Cerebellar cortex (tissue), 1 donor: ENCODE measurements at places on chromosomes 1 and 21.

DNA sequence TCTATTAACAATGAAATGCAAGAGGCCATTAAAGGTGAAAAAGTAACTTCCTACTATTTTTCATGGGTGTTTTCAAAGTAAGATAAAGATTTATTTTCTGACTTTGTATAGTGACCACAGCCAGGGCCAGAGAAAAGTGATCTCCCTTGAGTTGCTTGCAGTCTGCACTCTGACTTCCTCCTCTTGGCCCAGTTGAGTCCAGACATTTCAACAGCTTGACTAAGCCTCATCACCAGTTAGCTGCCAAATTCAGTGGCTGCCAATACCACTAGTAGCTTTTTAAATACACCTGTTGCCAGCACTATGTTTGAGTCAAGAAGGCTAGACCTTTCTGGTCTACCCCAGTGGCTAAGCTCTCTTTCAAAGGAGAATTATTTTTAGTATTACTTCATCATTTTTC, 3.7 kb upstream of the NEK7 start:
- DNase-seq, result no peak

DNA sequence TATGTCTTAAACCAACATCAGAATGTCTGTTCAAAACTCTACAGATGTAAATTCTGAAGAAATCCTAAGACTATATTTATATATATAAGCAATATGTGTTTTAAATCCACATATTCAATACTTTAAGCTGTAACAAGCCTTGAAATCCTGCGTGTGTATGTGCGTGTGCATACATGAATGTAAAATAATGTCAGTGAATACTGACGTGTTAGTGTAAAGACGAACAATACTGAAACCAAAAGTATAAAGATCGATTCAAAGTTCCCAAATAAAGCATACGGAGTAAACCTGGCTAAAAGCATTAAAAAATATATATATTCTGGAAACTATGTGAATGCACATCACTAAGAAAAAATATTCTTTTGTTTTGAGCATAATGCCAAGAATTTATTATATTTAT, 668.6 kb upstream of the NCAM2 start:
- no peak for DNase-seq

GRCh38 chr1:152067150-152067549, 21.7 kb downstream of the TCHHL1 start:
- no peak for DNase-seq

GRCh38 chr1:204711947-204712701, 26.6 kb upstream of the LRRN2 start:
- DNase-seq, result no peak

DNA sequence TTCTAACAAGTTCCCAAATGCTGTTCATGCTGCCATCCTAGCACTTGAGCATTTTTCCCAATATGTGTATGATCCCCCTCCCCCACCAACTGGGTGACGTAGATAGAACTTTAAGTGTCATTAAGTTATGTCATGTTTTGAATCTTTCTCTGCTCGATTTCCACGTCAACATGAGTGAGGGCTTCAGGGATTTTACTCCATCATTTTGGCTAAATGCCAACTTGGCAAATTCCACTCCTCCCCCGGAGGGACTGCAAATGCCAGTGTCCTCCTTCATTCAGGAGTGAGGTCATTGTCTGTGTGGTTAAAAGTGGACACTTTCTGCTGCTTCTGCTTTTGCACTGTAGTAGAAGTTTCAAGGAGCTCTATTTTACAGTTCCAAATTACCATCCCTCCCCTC, 201.7 kb downstream of the FGGY start:
- DNase-seq, result peak; percentile 76

- no peak for DNase-seq
Observed at GRCh38 chr1:76170513-76170912, 96.0 kb downstream of the ST6GALNAC3 start.

GRCh38 chr1:168918860-168919741, 187.4 kb upstream of the ATP1B1 start:
- DNase-seq, result no peak

DNA sequence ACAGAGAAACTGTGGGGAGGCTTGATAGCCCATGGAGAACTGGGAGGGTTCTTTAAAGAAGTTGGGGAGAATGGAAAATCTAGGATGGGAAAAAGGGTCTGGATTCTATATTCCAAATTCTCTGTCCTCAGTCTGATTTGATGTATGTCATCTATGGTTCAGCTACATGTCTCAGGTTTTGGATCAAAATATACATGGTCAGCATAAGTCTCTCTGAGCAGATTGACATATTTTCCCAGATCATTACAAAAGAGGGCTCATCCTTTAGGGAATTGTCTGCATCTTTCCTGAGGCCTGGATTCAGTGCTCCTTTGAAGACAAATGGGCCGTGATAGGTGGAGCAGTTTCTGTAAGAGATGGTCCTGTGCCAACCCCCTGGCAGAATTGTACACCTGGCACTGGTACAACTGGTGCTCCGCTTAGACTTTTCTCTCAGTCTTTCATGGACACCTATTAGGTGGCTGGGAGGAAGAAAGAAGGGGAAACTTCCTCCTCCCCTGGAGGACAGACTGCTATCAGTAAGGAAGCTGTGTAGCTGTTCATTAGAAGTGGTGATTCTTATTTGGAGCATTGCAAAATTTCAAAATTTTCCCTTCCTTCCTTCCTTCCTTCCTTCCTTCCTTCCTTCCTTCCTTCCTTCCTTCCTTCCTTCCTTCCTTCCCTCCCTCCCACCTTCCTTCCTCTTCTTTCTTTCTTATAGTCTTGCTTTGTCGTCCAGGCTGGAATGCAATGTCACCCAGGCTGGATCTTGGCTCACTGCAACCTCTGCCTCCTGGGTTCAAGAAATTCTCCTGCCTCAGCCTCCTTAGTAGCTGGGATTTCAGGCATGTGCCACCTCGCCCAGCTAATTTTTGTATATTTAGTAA, 26.1 kb upstream of the RGL1 start:
- DNase-seq, result peak; percentile 76

GRCh38 chr1:24266998-24267397, 52.2 kb upstream of the GRHL3 start:
- no peak for DNase-seq

- DNase-seq, result no peak
Observed at GRCh38 chr1:109273570-109274288, 9.2 kb downstream of the PSRC1 start.

GRCh38 chr1:167310732-167311131, 90.0 kb downstream of the POU2F1 start:
- no peak for DNase-seq

- DNase-seq, result no peak
Observed at GRCh38 chr21:17602874-17603273, 9.8 kb downstream of the BTG3 start.

GRCh38 chr1:96863449-96863848, 141.9 kb downstream of the PTBP2 start:
- no peak for DNase-seq

DNA sequence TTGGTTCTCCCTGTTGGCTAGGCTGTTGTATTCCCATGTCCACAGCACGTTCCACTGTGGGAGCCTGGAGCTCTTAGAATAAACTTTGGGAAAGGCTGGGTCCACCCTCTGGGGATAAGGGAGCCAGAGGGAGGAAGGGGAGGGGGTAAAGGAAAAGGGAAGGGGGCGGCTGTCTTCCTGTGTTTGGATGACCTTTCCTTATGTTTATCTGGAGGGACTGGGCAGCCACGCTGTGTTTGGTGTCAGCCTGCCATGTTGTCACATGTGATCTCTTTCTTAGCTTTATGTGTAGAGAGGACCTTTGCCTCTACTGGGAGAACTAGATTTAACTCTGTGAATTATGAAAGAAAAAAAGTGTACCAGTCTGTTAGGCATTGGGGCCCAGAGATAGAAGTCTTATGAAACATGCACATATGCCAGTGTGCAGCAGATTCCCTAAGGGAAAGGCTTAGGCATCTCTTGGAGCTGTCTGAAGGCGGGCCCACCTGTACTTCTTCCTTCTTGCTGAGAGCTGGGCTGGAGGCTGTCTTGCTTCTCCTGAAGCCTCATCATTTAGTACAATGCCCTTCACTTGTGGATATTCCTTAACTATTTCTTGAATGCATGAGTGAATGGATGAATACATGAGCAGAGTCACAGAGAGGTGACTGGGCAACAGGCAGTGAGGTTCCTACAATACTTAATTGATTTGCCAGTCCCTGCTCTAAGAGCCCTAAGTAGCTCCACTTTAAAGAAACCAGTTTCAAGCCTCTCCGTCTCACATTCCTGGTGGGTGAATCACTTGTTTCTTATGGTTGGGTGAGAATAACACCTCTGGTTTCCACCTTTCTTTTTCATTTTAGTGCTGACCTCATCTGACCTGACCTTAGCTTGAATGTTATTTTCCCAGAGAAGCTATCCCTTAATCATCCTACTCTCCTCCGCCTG, 62.5 kb upstream of the ARHGAP29 start:
- DNase-seq, result no peak

GRCh38 chr1:38875811-38876210, 2.7 kb upstream of the MYCBP start:
- DNase-seq, result no peak

DNA sequence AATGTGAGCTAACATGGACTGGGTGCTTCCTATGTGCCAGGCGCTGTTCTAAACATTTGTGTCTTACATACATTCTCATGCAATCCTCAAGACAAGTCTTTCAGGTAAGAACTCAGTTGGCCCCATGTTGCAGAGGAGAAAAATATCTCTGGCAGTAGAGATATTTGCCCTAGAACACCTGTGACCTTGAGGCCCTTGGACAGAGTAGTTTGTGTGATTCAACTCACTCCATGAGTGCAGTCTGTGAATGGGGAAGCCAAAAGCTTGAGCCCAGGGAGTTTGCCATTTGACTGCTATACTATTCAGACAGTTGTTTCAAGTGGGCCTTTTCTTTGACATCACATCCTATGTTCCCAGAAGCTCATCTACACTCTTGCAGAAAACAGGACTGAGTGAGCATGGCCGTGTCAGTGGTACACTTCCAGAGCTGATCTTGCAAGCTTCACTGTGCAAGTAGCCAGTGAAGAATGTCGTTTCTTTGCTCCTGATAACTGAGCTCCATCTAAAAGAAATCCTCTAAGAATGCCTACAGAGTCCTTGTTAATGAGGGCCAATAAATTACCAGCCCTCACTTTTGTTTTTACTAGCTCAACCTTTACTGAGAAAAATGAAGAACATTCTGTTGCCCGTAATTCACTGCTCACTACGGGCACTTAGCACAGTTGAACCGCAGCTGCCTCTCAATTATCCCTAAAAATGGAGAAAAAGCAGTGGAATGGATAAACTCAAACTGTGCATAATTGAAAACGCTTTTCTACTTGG, 98.7 kb upstream of the C8B start:
- DNase-seq, result no peak

DNA sequence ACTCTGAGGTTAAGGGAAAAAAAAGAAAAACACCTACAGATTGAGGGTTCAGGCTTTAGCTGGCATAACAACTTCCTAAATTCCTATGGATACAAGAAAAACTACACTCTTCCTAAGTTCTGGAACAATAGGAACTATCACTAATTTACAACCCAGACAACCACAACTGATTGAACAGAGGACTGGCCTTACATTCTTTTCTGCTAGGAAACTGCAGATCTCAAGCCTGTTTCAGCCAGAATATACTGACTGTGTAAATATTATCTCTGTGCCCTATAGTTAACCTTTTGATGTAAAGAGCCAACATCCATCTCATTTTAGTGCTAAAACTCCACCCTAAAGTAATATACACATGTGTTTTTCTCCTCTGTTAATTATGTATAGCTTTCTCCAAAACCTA, 1186.5 kb upstream of the TMPRSS15 start:
- no peak for DNase-seq

DNA sequence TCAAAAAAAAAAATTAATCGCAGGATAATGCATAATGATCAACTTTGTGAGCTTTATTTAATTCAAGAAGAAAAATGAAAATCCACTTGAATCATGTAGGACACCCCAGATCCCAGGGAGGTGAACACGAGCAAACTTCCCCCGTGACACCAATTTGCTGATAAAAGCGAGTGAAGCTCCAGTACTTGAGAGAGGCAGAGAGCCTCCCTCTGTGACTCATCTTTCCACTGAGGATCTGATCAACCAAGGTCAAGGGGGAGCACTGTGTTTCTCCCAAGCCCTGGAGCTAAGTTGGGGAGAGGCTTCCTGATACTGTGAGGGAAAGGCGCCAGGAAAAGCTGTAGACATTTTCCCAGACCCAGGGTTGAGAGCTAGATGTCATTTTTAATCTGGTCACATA, 160.9 kb downstream of the SLC44A5 start:
- no peak for DNase-seq

DNA sequence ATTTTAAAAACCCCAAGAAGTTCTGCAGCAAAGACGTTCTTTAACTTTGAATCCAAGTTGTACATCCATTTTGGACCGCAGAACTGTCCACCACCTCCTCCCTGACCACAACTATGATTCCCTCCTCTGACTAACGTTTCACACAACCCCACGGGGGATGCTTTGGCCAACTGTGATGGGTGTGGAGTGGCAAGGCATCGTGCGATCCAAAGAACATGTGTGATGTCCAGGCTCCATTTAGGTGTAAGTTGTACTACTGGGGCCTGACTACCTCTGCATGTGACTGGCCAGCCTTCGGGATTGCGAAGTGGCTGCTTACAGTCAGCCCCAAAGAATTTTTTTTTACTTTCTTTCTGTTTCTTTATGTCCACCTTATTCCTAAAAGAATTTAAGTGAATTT, 6.7 kb downstream of the KCNJ15 start:
- DNase-seq, result no peak

GRCh38 chr1:87757676-87758075, 429.0 kb downstream of the LMO4 start:
- DNase-seq, result no peak

DNA sequence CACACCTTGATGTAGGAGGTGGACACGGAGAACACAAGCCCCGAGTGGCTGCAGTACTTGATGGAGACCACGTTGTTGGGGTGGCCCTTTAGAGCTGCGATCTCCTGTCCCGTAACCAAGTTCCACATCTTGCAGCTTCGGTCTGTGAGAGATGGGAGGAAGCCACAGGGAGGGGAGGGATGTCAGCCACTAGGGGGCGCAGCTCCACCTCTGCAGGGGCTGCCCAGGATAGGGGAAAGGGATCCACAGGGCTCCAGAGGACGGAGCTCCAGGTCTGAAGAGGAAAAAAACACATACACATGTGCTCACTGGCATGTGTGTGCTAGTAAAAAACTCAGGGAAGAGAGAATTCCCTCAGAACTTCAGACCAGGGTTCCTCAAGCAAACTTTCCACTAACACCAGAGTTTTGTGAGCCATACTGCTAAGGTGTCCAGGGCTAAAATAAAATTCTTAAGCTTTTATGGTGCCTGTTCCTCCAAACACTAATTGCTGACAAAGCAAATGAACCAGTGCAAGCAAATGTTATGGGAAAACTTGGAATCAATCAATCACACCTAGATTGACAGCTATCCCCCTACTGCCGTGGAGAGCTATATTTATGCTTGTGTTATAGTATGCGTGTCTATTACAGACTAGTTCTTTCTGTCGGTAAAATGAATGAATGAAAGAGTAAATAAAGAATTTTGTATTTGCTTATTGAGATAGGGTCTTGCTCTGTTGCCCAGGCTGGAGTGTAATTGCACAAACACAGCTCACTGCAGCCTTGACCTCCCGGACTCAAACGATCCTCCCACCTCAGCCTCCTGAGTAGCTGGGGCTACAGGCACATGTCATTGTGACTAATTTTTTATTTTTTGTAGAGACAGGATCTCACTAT, 43.7 kb downstream of the KIF21B start:
- DNase-seq, result peak; percentile 49

GRCh38 chr1:202812176-202813026, 1.6 kb downstream of the PCAT6 start:
- no peak for DNase-seq
